Hematopoietic multipotent progenitor cell treated with erythropoietin and hydrocortisone succinate and interleukin-3 and kit ligand, for 8 days (in vitro differentiated cells): ENCODE measurements at places on chromosomes 13 and 19.

GRCh38 chr13:37488726-37489125, 109.8 kb downstream of the POSTN start:
- DNase-seq, result no peak

DNA sequence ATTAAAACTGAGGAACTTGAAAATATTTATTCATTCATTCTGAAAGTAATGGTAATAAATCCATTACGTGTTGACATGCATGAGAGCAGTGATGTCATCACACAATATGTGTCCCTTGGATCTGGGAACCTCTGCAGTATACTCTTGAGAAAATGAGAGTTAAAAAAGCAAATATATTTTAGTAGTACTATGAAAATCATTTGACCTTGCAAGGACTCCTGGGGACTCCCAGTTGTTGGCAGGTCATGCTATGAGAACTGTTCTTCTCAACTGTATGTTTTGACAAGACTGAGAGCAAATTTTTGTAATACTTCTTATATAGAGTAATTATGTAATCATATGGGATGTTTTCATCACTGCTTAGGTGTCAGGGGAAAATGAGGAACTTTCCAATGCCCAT, 249.4 kb downstream of the PCCA start:
- no peak for DNase-seq

- no peak for DNase-seq
Observed at GRCh38 chr13:107210723-107211030, 642.7 kb upstream of the ARGLU1 start.

- no peak for DNase-seq
Observed at GRCh38 chr13:46682015-46682414, 114.9 kb downstream of the ESD start.

DNA sequence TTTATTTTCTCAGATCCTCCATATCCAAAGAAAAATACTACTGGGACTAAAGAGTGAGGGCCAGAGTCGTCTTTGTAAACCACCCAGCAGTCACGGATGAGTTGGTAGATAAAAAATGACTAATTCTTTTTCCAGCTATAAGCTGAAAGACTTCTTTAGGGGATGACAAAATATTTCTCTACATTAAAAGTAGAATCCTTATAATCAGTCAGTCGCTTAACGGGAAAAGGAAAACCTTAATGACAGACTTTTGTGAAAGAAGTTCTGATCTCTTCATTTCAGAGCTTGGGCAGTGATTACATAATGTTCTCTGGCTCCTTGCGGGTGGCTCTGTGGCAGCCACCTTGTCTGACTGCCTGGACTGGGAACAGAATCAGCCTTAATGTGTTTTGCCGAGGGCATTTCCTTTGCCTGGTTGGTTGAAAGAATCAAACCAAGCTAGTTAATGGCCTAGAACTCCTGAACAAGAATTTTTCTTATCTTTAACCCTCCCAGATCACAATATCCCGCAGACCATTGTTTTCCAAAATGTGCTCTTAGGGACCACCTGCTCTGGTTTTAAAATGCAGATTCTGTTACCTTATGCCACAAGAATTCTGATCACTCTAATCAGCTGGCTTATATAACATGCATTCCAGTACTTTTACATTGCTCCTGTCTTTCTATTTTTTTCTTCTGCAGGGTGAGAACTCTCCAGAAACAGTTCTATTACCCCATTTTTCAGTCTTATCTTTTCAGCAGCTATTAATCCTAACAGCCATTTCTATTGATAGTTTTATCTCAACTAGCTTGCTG, 2.5 kb downstream of the ITM2B start:
- DNase-seq, result peak; percentile 46

DNA sequence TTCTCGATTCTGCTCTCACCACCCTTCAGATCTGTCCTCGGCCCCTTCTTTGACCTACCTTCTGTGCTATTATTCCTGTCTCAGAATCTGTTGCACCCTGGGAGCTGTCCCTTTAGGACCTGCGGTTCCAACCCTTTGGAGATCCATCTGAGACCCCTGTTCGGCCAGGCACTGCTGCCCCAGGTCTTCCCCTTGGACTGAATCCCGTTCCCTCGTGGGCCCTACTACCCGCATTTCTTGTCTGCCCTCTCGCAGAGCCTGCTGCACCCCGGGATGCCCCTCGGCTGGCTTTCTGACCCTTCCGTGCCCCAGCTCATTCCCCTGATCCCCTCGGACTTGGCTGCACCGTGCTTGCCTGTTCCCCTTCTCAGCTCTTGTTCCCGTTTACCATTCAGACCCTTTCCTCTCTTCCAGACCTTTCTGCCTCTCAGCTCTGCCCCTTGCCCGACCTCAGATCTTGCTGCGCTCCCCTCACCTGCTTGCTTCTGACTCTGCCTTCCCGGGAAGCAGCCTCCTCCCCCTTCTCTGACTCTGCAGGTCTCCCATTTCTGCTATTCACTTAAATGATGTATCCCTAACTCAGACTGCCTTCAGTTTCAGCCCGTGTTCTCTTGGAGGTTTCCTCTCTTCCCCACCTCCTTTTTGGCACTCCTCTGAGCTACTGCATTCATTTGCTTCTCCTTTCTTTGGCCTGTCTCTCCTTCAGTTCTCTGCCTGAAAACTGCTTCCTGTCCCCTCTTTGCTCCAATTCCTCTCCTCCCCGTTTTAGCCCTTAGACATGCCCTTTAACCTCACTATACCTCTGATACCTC, 1.1 kb downstream of the ARHGAP35 start:
- DNase-seq, result no peak

- peak; percentile 29 for DNase-seq
Observed at GRCh38 chr19:13401388-13401787, 104.9 kb downstream of the CACNA1A start.

DNA sequence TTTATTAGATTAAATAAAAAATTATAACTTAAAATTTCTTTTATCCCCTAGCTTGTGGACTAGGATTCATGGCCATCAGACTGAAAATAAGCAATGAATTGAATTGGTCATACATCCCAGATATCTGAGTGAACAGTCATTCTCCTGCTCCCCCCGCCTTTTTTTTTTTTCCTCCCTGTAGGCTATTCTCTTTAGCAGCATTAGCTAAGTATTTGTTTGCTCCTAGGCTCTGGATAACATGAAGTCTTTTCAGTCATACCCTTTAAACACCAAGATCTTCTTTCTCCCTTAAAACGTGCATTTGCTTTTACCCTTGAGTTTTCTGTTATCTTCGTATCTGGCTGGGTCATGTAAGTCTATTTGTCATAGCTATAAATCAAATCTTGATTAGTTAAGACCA, 866.7 kb upstream of the SPRY2 start:
- no peak for DNase-seq
